H9 (cell line): ENCODE measurements at places on chromosomes 7 and 10. TPM values are rescaled to one million over a fixed set of nuclear protein-coding genes. Genes with fewer than 3 reads are reported as not detected.

Gene TRPV5
- total RNA-seq = not detected in 2 replicates

DNA sequence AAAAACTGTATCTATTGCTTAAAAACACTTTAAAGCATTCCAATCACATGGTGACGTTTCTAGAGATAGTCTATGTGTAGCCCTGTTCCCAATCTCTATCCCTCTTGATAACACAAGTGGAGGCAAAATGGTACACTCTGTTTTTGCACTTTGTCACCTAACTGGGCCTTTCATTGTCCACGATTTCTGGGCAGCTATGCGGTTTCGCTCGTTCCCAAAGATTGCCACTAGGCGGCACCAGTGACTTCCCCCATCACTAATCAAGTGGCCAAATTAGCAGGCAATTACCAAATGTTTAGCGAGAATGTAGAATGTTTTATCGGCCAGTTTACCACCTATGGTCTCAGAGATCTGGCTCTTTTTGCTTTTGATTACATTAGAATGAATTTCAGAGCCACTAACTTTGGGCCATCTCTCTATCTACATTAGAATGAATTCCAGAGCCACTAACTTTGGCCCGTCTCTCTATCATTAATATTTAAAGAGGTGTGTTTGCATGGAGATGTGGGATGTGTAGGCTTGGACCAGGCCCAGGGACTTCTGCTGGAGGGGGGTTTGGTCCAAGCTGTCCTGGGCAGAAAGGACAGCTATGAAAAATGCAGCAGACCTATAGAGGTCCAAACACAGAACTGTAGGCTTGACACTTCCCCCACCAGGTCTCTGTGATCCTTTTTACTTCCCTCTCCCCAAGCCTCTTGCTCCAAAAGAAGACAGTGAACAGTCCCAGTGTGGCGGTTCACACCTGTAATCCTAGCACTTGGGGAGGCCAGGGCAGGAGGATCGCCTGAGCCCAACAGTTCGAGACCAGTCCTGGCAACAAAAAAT lies 90.1 kb downstream of the EPC1 start:
- DNase-seq = peak; percentile 65

GRCh38 chr10:116069856-116070255 lies 203.2 kb downstream of the GFRA1 start:
- no peak for DNase-seq

- no peak for DNase-seq
Observed at GRCh38 chr7:85023916-85024315, 162.9 kb downstream of the SEMA3D start.

Gene BBS9
- total RNA-seq = 26.4 and 29.7 TPM in 2 replicates

- DNase-seq = no peak
Observed at GRCh38 chr7:26659121-26659520, 205.3 kb downstream of the SKAP2 start.
